ENCODE measurements at places on chromosomes 5 and 9.

DNA sequence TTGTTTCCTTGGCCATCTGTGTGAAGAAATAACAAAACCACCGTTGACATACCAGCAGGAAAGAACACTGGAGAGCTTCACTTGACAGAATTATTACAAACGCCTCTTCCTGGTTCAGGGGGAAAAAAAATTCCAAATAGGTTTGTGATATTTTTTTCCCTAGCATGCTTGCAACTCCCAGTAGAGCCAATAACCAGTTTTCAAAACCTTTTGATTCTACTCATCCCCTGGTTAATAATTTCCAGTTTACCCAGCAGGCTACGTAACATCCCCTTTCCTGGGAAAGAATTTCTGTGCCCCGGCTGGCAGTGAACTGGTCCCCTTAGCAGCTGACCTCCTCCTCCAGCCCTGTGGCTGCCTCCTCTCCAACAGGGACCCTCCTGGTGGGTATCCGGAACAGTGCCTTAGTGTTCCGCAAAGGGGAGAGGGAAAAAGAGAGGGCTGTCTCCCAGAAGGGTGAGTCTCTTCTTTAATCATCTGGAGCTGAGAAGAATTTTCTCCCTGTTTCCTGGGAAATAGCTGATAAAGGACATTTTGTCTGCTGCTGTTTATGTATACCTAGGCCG lies 72.8 kb upstream of the BOD1 start:
- no peak for DNase-seq

DNA sequence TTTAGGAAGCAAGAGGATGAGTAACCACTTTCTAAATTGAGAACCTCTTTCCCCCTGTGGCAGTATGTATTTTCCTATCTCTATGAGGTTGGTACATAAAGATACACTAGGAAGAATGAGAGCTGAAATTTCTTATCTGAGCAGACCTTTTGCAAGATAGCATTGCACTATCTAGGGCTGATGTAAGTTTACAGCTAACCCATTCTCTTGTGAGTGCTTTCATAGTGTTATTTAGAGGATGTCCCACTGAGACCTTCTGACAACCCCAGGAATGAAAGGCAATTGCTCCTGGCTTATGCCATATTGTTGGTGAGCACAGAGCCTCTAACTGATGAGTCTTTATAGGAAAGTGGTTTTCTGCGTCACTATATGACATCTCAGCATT lies 1209.3 kb upstream of the CDH6 start:
- DNase-seq, result no peak

DNA sequence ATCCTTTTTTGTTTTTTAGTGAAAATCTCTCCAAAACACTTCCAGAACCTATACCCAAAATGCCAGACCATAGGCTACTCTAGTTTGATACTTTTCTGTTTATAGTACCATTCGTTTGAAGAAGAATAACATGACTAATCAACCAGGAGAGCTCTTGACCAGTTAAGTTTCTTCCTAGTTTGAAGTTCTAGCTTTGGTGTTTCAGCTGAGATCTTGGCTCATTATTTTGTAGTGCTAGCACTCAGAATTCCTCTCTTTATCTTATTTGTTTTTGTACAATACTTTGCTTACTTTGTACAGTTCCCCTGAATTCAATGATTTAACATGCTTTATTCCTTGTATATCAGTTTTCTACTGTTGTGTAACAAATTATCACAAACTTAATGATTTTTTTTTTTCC lies 911.6 kb downstream of the EFNA5 start:
- DNase-seq, result no peak

DNA sequence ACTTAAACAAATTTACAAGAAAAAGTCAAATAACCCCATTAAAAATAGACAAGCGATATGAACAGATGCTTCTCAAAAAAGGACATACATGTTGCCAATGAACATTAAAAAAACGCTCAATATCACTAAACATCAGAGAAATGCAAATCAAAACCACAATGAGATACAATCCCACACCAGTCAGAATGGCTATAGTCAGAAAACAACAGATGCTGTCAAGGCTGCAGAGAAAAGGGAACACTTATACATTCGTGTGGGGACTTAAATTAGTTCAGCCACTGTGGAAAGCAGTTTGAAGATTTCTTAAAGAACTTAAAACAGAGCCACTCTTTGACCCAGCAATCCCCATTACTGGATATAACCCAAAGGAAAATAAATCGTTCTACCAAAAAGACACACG lies 10.8 kb downstream of the OR13F1 start:
- no peak for DNase-seq

DNA sequence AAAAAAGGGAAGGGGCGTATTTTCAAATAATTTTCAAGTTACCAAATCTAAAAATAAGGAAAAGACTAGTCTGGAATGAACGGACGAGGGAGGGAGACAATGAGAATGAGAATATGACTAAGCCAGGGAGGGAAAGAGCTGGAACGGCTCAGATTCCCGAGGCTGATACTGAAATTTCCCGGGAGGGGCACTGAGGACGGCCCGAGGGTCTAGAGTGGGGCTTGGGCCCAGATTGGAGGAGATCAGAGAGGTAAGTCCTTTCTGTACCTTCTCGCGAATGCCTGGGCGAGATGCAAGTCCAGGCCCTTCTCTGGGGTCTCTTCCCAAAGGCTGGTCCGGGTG lies 3.4 kb upstream of the CCIN start:
- DNase-seq, result no peak

- no peak for DNase-seq
Measured at GRCh38 chr9:105157171-105157583, 87.3 kb upstream of the SLC44A1 start.

GRCh38 chr9:107989099-107989498 lies 499.5 kb upstream of the KLF4 start:
- DNase-seq, result no peak

- DNase-seq, result no peak
Measured at GRCh38 chr5:153352685-153353219, 137.7 kb upstream of the GRIA1 start.

DNA sequence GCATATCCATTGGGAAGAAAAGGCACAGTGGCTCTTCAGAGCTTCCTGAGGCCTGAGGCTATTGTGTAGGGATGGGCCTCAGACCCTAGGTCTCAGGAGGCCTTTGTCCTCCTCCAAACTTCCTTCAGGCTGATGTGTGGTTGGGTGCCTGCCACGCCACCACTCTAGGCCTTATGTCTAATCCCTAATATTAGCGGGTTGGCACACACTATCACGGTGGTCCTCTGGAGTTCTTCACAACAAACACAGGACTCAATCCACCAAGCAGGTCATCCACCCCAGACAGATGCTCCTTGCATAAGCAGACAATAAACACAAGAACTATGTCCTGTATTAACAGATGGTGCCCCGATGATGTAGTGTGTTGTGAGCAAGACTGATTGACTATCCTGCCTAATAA lies 31.0 kb upstream of the FSTL4 start:
- no peak for DNase-seq

GRCh38 chr5:139882961-139883539 lies 87.4 kb downstream of the PSD2 start:
- DNase-seq, result no peak
